ENCODE measurements at places on chromosomes 12 and 14.
A peak's percentile ranks its signal among the peaks of the same experiment; 100 is the strongest.

DNA sequence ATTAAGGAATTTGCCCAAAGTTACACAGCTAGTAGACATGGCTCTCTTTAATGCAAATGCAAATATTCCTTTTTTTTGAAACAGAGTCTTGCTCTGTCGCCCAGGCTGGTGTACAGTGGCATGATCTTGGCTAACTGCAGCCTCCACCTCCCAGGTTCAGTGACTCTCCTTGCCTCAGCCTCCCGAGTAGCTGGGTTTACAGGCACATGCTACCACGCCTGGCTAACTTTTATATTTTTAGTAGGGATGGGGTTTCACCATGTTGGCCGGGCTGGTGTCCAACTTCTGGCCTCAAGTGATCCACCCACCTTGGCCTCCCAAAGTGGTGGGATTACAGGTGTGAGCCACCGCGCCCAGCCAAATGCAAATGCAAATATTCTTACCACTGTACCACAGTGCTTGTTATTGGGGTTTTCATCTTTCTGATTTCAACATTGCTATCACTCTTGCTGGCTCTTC lies 24.5 kb upstream of the HIGD1C start:
- no peak for DNase-seq

- no peak for DNase-seq
Measured at GRCh38 chr14:64303471-64303917, 9.3 kb upstream of the ESR2 start.

DNA sequence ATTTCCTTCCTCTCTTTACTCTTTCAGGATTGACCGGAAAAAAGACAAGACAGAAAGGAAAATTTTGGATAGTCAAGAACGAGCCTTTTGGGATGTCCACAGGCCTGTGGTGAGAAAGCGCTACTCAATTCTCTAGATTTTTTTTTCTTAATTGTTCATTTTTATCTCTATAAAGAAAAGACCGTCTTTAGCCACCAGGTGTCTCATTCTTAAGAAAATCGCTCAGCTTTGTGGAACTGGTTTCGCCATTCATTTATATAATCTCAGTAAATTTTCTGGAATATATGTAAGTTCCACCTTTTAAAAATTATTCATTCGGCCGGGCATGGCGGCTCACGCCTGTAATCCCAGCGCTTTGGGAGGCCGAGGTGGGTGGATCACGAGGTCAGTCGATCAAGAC lies 421.1 kb downstream of the DPF3 start:
- no peak for DNase-seq

- no peak for DNase-seq
Measured at GRCh38 chr14:69323999-69324282, 64.0 kb downstream of the GALNT16 start.

DNA sequence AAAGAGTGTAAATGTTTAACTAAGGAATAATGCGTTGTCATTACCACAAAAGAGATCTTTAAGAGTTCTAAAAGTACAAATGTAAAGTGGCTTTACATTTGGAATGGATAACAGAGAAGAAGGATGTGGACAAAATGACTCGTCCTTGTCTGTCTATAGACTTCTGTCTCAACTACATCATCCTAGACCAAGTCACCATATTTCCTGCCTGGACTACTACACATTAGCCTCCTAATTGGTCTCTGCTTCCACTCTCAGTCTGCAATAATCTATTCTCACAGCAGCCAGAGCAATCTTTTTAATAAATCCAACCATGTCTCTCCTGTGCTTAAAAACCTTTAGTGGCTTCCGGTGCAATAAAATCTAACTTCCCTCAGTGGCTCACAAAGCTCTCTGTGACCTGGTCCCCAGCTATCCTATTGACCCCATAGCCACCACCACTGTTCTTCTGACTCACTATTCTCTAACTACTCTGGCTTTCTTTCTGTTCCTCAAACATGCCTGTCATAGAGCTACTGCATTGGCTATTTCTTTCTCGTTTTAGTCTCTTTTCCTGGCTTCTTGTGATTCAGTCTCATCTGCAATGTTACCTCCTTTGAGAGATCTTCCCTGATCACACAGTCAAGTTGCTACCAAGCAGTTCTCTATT lies 91.1 kb downstream of the MYF5 start:
- no peak for DNase-seq

DNA sequence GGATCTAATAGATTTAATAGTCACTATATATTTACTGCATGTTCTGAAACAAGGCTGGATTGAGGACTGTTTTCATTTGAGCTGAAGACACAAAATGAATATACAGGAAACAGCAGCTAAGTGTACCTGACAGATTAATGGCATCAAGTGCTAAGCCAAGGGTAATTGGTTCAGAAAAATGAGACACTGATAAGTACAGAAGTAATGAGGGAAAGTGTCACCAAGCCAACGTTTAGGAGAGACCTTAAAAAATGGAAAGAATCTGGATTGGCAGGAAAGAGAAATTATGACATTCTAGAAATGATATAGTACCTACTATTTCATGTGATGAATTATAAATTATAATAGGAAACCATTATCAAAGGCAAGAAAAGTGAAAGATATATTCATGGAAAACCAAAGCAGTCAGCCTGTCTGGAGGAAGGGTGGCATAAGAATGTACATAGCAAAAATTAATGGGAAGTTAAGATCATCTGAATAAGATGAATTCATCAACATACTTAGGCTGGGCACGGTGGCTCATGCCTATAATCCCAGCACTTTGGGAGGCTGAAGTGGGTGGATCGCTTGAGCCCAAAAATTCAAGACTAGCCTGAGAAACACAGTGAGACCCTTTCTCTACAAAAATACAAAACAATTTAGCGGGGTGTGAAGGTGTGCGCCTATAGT lies 21.0 kb upstream of the DUSP16 start:
- no peak for DNase-seq

GRCh38 chr12:94290353-94290752 lies 142.0 kb downstream of the PLXNC1 start:
- DNase-seq = no peak

- no peak for DNase-seq
Measured at GRCh38 chr14:75417674-75418073, 10.1 kb upstream of the JDP2 start.

GRCh38 chr14:74516451-74517160 lies 23.0 kb downstream of the ISCA2 start:
- no peak for DNase-seq

DNA sequence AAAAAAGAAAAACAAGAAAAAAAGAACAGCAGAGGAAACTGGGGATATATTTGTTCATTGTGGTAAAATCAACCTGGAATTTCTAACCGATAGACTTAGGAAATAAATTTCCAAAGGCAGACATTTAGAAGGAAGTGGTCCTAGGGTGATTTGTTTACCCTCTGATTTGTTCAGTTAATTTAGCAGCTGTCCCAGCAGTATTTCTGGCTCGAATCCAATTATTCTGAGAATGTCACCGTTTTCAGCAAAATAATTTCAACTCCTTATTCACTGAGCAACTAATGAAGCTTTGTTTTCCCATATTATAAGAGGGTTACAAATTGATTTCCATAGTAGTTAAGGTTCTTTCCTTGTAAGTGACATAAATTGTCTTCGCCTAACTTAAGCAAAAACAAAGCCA lies 285.2 kb upstream of the SYT10 start:
- no peak for DNase-seq

GRCh38 chr12:57203201-57203600 lies 13.4 kb upstream of the NXPH4 start:
- DNase-seq = no peak

DNA sequence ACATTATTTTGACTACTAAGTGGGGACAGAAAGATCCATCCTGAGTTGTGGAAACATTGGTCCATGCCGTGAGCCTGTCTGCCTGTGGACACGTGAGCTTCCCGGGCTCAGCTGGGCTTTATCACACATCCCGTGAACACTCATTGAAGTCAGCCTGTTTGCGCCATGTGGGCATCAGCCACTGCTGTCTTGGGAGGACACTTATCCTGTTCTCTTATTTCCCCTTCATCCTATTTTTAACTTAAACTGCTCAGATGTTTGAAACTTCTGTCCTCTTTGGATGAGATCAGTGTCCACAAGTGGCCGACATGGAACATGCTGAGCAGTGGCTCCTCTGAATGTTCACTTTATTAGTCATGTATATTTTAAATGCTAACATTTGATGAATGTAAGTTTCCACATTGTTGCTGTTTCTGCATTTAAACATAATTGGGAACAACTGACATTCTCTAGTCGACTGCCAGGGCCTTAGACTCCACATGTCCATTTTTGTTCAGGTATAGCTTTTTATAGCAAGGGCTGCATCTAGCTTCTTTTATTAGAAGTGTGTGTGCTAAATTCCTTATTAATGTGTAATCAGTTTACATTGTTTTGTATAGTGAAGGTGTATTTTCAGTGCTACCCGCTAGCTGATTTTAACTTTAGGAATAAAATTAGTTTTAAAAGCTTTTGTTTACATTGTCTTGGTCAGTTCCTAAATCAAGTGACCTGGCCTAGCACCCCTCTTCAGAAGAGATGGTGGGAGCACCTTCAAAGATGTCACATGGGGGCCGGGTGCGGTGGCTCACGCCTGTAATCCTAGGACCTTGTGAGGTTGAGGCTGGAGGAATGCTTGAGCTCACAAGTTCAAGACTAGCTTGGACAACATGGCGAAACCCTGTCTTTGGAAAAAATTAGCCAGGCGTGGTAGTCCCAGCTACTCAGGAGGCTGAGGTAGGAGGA lies 24.0 kb downstream of the RNF34 start:
- DNase-seq = peak; percentile 58

GRCh38 chr12:32889011-32889760 lies 7.4 kb downstream of the PKP2 start:
- DNase-seq = no peak

GRCh38 chr14:89639687-89640086 lies 222.7 kb upstream of the FOXN3 start:
- DNase-seq = no peak

- no peak for DNase-seq
Measured at GRCh38 chr12:118361889-118362288, 10.8 kb downstream of the TAOK3 start.

- no peak for DNase-seq
Measured at GRCh38 chr12:90943255-90943654, 11.7 kb downstream of the CCER1 start.

DNA sequence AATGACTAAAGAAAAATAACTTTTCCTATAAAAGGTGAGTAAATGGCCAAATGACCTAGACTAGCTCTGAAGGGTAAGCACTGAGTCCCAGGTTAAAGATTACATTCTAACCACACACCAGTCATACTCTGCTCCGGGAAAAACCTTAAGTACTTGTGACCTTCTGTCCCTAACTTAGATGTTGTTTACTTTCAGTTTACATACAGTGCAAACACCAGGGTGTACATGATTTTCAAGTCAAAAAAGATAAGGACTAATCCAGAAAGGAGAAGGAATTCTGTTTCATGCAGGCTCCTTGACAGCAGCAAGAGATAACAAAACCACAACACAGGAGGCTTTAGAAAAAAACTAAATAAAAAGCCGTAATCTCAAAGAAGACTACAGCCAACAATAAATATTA lies 174.2 kb downstream of the PPM1H start:
- DNase-seq = no peak

- DNase-seq = no peak
Measured at GRCh38 chr12:65659681-65660080, 164.6 kb upstream of the HMGA2 start.

- DNase-seq = no peak
Measured at GRCh38 chr12:52517005-52517835, 3.0 kb downstream of the KRT5 start.

DNA sequence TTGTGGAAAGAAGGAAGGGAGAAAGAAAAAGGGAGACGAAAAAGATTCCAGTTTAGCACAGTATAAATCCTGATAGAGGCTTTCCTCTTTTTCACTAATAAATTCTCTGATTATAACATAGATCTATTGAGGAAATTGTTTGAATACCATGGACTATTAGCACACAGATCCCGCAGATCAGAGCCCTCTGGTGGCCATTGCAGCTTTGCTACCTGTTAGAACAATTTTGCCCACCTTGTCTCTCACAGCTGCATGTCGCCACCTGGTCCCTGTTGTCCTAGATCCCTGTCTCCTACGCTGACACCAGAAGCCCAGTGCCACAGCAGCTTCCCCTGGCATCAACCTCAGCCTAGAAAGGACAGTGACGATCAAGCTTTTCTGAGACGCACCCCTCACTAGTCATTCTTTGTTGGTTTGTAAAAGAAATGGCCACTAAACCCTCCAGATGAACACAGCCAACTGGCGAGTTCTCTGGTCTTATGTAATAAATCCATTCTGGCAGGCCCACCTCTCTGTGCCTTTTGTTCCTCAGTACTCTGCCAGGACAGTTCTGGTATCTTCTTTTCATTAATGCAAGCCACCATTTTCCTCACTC lies 9.9 kb downstream of the GPHB5 start:
- DNase-seq = no peak

DNA sequence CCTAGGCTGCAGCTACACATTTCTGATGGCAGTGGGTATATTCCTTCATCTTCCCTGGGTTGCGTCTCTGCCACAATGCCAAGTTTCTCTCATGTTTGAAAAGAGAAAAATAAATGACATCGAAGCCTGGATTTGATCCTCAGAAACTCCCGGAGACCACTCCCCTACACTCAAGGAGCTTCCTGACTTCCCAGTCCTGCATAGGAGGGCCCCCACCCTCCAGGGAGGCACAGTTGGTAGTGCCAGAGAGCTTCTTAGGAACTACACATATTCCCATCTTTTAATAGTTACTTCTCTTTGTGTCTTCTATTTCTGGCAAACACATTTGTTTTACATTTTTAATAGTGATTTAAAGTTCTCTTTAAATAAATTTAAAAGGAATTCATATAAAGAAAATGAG lies 30.7 kb downstream of the AP5M1 start:
- no peak for DNase-seq

GRCh38 chr14:89277203-89277602 lies 139.8 kb downstream of the FOXN3 start:
- no peak for DNase-seq

DNA sequence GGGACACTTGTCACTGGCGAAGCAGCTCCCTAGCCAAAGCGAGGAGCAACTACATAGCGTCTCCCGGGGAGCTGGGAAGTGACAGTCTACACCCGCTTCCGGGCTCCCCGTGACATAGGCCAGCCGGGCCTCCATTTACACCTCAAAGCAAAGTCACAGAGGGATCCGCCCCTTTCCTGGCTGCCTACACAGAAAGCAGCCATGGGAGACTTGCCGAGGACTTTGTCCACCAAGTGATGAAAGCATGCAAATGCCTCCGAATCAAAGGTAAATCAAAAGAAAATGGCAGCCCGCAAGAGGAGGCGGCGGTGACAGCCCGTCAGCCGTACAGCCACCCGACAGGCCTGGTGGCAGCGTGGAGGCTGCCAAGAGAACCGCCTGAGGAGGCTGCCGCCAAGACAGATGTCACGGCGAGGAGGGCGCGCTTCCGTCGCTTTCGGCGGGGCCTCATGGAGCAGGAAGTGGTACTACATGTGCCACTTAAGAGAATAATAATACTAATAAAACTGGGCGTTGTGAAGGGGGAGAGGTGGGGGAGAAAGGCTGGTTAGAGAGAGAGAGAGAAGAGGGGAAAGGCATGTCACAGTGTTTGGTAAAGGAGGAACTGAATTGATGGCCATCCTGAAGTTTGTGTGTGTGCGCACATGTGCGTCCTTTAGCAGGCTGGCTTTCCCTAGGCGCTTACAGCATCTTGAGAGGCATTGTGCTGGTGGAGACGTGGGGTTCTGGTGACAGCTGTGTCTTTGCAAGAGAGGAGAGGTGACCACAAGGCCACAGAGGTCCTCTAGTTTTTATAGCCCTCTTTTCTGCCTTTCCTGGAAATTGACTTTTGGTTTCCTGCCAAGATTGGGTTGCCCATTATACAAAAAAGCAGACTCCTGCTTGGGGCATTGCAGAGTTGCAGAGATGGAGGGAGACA lies 661.7 kb downstream of the VRK1 start:
- no peak for DNase-seq

- DNase-seq = no peak
Measured at GRCh38 chr12:76674669-76675315, 89.1 kb upstream of the ZDHHC17 start.

GRCh38 chr12:28023156-28023887 lies 50.8 kb upstream of the PTHLH start:
- DNase-seq = no peak

Data from left ventricle myocardium inferior (tissue), 1 donor.